Upper lobe of left lung (tissue), 6 donors: ENCODE measurements at places on chromosomes 7 and 10.
A peak's percentile ranks its signal among the peaks of the same experiment; 100 is the strongest.

- no peak for DNase-seq
These were observed 41.3 kb downstream of the CCDC6 start for GRCh38 chr10:59865101-59865500.

- DNase-seq = no peak
These were observed 33.2 kb downstream of the GNAT3 start for GRCh38 chr7:80478683-80479082.

GRCh38 chr7:19464241-19464640, 244.6 kb downstream of the POLR1F start:
- no peak for DNase-seq

DNA sequence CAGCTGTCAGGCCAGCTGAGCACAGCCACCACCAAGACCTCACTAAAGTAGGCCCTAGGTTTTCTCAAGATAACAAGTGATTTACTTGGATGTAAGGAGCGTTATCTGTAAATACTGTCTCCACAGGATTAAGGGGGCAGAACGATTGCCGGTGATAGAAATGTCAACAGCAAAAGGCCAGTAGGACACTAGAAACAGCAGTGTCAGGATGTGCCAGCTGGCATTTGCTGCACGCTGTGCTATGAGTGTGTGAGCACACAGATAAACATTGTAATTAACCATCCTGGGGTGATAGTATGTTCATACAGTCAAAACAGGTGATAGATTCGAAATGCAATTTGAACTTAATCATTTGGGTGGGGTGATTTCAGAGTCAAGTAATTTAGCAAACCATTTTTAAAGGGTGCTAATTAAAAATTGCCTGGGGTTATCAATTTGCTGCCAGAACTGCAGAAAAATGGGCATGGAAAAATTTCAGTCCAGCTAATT, 36.3 kb upstream of the NOBOX start:
- no peak for DNase-seq

GRCh38 chr7:22726907-22727713, at the start of gene IL6:
TSS of gene IL6 (plus strand) at chr7:22727200. CDS start at chr7:22727263, 63 bp downstream.
- peak; percentile 95 for DNase-seq

DNA sequence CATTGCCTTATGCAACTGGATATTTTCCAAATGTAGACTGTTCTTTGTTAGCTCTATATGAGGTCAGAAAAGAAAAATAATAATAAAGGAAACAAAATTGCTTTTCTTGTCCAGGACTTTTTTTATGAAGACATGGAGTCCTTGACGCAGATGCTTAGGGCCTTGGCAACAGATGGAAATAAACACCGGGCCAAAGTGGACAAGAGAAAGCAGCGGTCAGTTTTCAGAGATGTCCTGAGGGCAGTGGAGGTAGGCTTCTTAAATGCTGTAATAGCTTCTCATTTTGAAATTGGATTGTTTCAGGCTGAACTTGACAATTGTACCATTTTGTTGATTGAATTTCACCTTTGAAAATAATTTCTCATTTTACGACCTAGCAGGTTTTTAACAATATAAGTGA, 12.9 kb upstream of the LSMEM1 start:
- DNase-seq = no peak

- no peak for DNase-seq
These were observed 1065.8 kb downstream of the REEP3 start for GRCh38 chr10:64586934-64587503.
